Cerebellar nuclear complex (tissue), 1 donor: ENCODE measurements at places on chromosomes 3 and 15.

DNA sequence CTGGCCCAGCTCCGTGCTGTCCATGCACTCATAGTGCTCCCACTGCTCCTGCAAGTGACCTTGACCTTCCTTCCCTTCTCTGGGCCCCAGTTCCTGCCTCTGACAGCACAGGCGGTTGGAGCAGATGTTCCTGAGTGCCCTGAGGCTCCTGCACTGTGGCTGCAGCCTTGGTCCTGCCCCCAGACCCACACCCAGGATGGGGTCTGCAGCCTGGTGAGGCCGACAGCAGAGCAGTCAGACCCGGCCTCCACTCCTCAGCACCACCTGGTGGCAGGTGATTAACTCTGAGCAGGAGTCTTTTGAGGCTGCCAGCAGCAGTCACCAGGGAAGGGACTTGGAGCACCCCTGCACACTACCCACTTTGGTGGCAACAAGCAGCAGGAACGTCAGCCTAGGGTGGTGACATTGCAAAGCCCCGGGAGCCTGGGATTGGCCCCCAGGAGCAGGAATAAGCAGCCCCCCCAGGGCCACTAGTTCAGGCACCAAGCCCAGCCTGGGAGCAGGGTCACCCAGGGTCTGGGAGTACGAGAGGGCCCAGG is 64.6 kb downstream of the CYP11A1 start:
- DNase-seq, result no peak

DNA sequence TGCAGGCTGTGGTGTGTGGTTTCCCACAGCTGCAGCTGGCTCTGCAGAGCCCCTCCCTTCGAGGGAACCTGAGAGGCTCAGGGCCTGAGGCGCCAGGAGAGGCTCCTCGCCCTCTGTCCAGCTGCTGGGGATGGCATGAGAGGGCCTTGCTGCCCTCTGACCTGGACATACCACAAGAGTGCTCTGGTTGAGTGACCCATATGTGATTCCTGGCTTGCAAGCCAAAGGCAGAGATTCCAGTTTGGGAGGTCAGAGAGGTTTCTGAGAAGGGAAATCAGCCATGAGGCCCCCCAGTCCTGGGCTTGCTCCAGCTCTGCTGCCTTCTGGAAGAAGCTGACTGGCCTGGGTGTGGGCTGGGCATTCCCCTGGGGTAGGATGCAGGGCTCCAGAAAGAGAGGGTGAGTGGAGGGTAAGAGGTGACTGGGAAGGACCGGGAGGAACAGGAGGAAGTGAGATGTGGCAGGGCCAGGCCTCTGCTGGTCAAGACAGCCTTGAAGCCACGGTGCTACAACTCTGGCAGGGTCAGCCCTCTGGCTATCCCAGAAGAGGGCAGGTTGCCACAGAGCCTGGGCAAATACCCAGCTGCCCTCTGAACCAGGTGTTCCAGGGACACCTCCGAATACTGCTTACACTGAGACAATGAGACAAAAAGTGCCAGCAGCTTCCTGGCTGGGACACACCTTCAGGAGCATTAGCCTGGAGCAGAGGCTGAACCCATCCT is 16.0 kb upstream of the SRP14 start:
- no peak for DNase-seq

DNA sequence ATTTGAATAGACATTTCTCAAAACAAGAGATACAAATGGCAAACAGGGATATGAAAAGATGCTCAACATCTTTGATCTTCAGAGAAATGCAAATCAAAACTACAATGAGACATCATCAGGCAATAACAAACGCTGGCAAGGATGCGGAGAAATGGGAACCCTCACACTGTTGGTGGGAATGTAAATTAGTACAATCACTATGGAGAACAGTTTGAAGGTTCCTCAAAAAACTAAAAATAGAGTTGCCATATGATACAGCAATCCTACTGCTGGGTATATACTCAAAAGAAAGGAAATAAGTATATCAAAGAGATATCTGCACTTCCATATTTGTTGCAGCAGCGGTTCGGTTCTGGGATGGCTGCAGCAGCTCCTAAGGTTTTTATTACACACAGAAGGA is 16.8 kb upstream of the LARS2 start:
- no peak for DNase-seq

DNA sequence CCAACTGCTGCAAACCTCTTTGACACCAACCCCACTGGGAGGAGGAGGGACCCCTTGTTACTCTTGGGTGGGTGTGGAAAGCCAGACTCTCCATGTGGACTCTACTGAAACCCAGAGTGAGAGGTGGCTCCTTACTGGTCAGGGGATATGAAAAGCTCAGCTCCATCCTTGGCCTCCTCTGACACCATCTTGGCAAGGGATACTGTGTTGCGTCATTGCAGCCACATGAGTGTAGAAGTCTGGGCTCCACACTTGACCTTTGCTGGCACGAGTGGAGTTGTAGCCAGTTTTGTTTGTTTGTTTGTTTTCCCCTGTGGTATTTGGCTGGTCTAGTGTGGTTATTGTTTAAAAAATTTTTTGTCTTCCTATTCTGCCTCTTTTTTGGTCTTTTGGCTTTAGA is 289.1 kb downstream of the GAP43 start:
- no peak for DNase-seq

DNA sequence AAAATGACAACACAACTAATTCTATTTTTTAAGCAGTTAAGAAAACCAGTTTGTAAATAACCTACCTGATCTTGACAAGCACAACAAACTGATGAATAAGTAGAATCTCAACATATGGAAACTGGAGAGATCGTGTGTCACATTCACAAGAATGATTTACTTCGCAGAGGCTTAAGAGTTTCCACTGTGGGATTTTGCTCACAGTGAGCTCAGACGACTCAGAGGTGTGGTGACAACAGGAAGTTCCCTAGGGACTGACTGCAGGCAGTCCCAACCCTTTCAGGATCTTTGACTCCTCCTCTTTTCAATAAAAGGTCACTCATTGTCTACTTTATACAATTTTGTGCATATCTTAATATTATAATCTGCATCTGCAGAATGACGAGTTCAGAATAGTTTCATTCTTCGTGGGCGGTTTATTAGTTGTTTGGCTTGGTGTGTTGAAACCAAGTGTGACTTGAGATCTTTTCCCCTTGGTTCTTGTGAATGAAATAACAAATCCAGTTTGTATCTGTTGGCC is at the start of gene LIPH:
TSS of gene LIPH (minus strand) at position 231 of the 520 bp plus-strand sequence. CDS start at position 114, 117 bp downstream.
- no peak for DNase-seq

DNA sequence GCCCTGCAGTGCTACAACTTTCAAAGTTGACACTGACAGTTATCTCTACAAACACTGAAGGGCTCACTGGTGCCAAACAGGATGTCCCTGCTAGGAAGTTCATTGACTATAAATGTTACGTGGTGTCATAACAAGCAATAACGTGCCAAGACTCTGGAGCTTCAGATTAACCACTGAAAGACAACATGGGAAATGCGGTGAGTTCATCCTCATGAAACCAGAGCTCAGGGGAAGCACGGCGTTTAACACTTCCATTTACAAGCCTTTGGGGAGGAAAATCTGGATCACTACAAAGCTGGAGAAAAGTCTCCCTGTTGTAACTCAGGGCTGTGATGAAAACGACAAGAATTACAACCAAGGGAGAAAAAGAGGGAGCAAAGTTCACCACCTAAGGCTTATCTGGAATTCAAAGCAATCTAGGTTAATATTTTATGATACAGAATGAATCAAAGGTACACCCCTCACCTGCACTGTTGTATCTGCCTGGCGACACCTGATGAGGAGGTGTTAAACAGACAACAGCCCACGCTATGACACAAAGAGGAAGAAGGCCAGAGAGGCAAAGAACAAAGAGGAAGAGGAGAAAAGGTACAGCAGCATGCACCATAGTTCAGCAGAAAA is 27.0 kb downstream of the SHQ1 start:
- DNase-seq, result no peak

DNA sequence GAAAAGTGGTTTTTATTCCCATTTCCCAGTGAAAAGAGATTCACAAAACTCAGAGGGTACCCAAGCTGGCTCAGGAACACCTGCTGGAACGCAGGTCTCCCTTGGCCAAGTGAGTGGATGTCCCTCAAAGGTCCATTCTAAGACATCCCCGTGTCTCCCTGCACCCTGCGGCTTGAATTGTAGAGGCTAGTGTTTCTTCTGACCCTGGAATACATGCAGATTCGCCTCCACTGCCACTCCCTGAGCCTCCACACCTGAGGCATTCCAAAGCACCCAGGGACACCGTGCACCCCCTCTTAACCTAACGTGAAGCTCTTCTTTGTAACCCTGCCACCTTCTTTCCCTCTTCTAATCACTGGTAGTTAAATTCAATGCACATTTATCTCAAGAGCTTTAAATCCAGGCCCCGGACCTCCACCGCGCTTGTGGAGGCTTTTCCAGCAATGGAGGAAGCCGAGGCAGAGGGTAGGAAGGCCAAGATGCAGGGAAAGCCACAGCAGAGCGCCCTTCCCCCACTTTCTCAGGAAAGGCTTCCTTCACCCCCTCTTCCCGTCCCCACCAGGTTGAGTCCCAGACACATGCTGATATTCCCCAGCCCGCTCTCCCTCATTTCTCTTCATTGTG is 590 bp upstream of the ITGA11 start:
- DNase-seq, result no peak

DNA sequence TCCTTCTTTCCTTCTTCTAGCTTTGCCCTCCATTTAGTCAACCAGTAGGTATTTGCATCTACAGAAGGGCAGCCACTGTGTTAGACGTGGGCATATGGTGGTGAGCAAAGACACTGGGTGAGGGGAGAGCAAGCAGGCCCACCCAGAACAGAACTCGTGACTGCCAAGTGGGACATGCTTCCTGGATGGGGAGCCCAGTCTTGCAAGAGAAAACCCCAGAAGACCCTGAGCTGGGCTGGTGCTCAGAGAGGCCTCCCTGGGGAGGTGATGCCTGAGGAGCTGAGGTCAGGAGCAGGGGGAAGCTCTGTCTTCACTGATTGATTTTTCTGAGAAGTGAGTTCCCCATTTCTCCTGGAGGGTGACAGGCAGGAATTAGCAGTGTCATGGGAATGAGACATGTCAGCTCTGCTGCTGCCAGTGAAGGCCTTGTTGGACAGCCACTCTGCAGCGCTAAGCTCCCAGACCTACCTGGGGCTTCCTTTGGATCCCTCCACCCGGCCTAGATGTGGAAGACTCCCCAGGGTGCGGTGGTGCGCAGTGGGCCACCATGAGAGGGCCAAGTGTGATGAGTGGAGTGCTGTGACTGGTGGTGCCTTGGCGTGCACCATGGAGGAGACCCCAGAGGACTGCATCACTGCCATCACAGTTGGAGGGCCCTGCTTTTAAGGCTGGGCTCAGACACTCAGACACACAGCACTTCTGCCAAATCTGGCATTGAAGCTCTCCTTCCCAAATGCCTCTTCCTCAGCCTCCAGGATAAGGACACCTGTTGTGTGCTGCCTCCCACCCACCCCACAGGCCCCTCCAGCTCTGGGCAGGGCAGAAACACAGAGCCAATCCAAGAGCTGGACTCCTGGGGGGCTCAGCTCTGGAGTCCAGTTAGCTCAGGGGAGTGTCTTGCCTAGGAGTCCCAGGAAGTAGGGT is 40.0 kb upstream of the TOPBP1 start:
- no peak for DNase-seq

GRCh38 chr3:117145677-117146076 is 436.1 kb downstream of the TUSC7 start:
- no peak for DNase-seq

DNA sequence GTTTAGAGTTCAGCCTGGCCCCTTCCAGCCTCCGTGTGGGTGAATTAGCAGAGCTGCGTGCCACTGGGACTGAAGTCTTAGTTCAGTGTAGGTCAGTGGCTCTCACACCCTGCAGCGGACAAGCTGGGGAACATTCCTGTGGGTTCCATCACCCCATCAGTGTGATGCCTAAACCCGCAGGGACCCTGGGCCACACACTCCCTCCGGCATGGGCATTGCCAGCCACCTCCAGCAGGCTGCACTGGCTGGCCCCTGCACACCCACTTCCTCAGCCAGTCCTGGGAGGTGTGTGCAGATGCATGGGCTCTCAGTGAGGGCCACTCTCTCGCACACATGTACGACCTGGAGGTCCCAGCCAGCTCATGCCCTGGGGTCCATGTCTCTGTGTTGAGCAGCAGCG is 32.1 kb upstream of the TOPBP1 start:
- DNase-seq, result no peak

DNA sequence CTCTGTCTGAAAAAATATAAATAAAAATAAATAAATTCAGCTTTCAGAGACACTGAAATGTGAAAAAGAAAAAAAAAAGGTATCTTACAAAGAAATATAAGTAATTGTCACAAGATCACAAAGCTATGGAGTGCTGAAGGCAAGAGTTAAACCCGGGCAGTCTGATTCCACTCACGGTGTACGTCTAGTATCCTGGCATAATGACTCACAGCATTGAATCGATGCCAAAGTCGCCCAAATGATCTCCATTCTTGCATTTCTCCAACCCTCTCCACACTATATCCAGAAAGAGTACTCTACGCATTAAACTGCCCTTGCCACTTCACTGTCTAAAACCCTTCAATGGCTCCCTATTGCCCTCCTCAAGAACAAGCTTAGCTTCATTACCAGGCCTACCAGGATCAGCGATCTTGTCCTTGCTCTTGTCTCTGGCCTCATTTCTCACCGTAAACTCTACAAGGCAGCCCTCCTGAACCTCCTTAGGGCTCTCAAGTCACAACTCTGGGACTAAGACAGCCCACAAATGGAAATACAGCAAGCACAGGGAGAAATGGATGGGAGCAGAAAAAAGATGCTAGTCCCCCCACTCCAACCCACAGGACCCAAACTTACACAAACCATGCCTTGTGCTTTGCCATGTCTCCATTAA is 7.7 kb downstream of the SUCLG2 start:
- no peak for DNase-seq

DNA sequence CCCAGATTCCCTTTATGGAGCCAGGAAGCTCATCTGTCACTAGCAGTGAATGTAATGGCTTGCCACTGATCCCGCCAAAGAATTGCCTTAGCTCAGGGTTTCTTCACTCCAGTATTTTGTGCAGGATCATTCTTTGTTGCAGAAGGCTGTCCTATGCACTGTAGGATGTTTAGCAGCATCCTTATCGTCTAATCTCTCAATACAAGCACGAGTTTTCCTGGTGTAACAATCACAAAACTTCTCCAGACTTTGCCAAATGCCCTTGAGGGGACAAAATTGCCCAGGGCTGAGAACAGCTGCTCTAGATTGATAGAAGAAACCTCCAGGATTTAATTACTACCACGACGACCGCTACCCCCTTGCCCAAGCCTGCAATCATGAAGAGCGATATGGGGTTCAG is 6.8 kb upstream of the SHQ1 start:
- DNase-seq, result no peak

GRCh38 chr3:170012683-170013400 is 25.0 kb upstream of the GPR160 start:
- no peak for DNase-seq
